Activated CD4-positive, alpha-beta T cell treated with anti-CD3 and anti-CD28 coated beads, Interleukin-10, Interleukin-2, amounts not matched to agents 100 ng/mL and 50 ng/mL, durations not matched to agents 16 hours and 8 hours (primary cell): ENCODE measurements at places on chromosomes 11 and 22.

- no peak for DNase-seq
These were observed 23.8 kb downstream of the ALG12 start for GRCh38 chr22:49894322-49895054.

GRCh38 chr11:102332611-102332994, 14.4 kb upstream of the BIRC2 start:
- DNase-seq = no peak

DNA sequence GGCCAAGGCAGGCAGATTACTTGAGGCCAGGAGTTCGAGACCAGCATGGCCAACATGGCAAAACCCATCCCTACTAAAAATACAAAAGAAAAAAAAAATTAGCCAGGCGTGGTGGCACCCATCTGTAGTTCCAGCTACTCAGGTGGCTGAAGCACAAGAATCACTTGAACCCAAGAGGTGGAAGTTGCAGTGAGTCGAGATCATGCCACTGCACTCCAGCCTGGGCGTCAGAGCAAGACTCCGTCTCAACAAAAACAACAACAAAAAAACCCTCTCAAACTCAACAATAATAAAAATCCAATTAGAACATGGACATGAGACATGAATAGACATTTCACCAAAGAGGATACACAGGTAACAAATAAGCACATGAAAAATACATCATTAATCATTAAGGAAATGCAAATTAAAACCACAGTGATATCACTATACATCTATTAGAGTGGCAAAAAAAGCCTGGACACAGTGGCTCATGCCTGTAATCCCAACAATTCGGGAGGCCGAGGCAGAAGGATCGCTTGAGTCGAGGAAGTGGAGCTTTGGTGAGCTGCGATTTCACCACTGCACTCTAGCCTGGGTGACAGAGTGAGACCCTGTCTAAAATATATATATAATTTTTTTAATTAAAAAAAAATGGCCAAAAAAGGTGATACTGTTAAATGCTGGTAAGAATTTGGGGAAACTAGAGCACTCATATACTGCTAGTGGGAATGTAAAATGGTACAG, 12.7 kb upstream of the SEPTIN5 start:
- no peak for DNase-seq

DNA sequence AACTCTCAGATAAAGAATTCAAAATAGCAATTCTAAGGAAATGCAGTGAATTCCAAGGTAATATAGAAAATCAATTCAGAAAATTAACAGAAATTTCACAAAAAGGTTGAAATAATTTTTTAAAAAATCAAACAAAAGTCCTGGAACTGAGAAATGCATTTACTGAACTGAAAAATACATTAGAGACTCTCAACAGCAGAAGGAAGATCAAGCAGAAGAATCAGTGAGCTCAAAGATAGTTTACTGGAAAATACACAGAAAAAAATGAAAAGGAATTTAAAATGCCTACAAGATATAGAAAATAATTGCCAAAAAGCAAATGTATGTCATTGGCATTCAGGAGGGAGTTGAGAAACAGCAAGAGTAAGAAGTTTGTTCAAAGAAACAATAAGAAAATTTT, 107.3 kb downstream of the BUD13 start:
- DNase-seq = no peak

DNA sequence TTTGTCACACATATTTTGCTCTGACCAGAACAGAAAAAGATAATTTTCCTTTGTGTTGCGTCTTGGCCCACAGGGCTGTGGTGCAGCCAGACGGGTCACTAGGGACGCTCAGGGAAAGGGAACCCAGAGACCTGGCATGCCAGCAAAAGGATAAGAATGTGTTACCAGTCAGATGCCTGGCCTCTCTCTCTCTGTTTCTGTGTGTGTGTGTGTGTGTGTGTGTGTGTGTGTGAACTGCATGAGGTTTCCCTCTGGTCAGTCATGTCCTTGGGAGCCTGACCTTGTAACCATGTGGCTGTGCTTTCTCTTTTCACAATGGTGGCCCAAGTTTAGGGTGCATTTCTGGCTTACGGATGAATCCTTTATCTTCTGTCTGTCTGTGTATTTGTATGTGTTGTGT, 25.4 kb downstream of the CCKBR start:
- no peak for DNase-seq

GRCh38 chr11:34267417-34267816, 90.4 kb downstream of the ABTB2 start:
- no peak for DNase-seq

GRCh38 chr22:23903328-23903971, 9.3 kb downstream of the MIF start:
- no peak for DNase-seq

- DNase-seq = no peak
These were observed 14.1 kb downstream of the TMEM123 start for GRCh38 chr11:102438311-102439062.

GRCh38 chr11:58787903-58788302, 56.2 kb upstream of the GLYAT start:
- DNase-seq = no peak

DNA sequence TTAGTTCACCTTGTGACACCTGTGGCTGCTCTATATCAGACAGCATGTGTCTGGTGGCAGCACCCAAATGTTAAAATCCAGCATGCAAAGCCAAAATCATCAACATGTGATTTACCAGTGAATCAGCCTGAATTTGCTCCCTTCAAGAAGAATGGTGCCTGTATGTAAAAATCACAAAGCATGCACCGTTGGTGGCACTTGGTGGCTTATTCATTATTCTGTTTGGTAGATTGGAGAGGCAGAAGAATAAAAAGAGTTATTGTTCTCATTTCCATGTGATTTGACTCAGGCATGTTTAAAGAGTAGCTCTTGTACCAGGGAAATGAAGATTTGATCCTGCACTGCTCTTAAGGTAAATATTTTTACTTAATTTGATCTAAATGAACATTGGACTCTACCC, 143.9 kb upstream of the MPPED2 start:
- no peak for DNase-seq

DNA sequence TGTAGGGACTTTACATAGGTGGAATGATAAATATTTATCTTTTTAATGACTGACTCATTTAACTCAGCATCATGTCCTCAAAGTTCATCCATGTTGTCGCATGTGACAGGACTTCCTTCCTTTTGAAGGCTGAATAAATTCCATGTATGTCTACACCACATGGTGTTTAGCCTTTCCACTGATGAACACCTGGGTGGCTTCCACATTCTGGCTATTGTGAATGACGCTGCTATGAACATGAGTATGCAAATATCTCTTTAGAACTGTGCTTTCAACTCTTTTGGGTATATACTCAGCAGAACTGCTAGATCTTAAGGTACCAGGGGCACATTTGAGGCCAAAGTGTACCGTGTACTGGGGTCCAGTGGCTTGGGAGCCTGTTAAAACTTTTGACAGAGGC, 24.1 kb downstream of the LARGE1 start:
- DNase-seq = no peak

GRCh38 chr11:100706179-100706578, 19.1 kb downstream of the ARHGAP42 start:
- no peak for DNase-seq

GRCh38 chr11:15651816-15652215, 537.1 kb downstream of the INSC start:
- no peak for DNase-seq

- no peak for DNase-seq
These were observed 374.7 kb upstream of the LARGE1 start for GRCh38 chr22:34294986-34295385.

DNA sequence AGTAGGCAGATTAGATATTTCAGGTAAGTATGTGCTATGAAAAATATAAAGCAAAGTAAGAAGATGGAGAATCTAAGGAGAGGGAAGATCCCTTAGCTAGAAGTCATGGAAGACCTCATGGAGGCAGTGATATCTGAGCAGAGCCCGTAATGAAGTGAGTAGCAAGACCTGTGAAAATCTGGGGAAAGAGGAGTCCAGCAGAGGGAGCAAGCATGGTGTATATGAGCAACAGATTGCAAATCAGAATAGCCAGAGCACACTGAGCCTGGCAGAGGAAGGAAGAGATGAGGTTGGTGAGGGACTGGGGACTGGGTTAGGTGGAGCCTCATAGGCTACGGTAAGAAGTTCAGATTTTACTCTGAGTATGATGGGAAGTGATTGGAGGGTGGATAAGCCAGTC, 9.4 kb downstream of the LHFPL7 start:
- DNase-seq = peak; percentile 38

DNA sequence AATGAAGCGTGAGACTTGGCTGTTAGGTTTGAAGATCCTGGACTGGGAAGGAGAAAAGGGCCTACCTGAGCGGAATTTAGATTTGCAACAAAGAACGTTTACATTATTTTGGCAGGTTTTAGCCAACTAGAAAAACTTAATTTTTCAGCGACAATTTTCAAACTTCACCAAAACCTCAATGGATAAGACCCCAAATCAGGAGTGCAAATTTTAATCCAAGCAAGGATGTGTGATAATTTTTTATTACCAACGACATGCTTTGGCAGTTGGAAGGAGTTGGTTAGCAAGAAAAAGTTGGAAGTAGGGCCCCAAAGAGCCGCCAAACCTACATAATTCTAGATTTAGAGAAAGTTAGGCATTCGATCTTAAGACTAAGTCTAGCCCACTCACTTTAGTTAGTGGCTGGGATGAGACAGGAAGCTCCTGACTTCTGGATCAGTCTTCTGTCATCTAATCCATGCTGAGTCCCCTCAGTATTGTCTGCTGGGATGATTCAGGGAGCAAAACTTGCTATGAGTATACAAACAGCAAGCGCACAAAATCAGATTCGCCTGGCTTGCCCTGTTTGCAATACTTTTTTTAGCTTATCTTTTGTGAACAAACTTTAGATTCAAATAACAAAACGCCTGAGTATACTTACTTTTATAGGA, 787 bp upstream of the RDX start:
- no peak for DNase-seq

GRCh38 chr11:133219543-133219942, 312.8 kb downstream of the OPCML start:
- no peak for DNase-seq

- peak; percentile 89 for DNase-seq
These were observed 64.8 kb downstream of the STIM1 start for GRCh38 chr11:3920148-3920852.

DNA sequence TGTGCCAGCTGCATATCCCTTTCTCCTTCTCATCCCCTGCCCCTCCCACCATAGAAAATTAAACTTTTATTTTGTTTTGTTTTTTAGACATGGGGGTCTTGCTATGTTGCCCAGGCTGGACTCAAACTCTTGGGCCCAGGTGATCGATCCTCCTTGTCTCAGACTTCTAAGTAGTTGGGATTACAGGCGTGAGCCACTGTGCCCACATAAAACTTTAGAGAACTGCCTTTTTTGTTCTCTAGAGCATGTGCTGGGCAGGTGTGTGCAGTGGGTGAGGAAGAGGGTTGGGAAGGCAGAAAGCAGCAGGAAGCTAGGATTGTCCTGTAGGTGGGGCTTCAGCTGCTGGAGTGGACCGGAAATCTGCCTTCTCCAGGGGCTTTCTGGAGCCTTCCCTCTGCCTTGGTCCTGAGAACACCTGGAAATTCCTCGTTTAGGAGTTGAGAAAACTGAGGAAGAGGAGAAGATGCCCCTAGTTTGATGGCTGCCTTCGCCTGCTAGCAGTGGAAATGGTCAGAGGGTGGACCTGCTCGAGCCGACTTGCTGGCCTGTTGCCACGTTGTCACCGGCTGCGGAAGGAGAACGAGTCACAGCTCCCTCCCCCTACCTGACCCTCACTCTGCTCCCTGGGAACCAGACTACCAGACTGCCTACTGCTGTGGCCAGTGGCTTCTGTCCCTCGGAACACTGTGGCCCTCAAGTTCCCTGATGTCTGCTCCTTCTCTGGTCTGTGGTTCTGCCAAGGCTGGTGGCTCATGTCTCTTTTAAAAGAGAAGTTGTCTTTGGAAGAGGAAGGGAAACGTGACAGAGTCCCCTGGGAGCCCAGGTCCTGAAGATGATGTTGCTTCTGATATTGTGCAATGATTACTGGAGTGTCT, 4.0 kb downstream of the ST14 start:
- no peak for DNase-seq

- DNase-seq = no peak
These were observed 1.1 kb upstream of the ARHGEF17 start for GRCh38 chr11:73306977-73307322.

- DNase-seq = no peak
These were observed 179.1 kb downstream of the BLID start for GRCh38 chr11:121936781-121937447.

GRCh38 chr22:50606946-50607658, 6.5 kb downstream of the MAPK8IP2 start:
- DNase-seq = no peak

GRCh38 chr11:72254299-72254993, 10.5 kb upstream of the PHOX2A start:
- DNase-seq = no peak

- no peak for DNase-seq
These were observed 43.2 kb upstream of the FADD start for GRCh38 chr11:70159627-70160570.

DNA sequence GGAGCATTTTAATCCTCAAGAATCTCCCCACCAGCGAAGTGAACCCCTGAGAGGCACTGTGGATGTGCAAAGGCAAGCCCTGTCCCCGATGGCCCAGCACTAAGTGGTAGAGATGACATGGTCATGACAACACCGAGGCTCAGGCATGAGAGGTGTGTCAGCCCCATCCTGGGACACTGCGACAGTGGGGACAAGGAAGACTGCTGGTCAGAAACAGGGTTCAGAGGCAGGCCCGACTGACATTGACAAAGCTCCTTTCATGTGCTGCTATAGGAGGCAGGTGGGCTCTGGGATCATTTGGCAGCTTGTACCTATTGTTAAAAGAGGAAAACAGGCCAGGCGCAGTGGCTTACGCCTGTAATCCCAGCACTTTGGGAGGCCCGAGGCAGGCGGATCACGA, 54.3 kb upstream of the MYEOV start:
- no peak for DNase-seq

DNA sequence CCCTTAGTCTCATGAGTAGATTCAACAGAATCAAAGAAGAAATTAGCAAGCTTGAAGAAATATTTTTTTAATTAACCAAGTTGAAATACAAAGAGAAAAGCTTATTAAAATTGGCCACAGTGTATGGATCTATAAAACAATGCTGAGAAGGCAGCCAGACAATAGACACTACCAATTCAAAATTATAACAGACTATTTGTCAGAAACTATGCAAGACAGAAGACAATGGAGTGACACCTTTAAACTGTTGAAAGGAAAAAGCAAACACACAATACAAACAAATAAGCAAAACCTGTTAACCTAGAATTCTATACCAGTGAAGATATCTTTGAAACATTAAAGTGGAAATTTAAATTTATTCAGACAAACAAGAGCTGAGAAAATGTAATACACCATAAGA, 225.4 kb downstream of the CASP12 start:
- no peak for DNase-seq

DNA sequence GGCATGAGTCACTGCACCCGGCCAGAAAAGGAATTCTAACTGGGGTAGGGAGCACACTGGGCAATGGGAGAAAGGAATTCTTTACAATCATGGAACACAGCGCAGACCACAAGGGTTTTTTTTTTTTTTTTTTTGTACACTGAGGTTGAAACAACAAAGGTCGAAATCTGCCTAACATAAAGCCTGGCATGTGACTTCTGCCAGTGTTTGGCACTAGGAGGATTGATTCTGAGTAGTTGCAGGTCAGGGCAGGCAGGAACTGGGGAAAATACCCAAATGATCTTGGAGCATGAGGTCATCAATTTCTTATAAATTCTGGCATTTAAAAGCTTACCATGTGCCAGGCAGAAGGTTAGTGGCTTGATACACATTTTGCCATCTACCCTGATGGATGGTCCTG, 202.0 kb upstream of the SNX19 start:
- no peak for DNase-seq

GRCh38 chr22:38861927-38862326, 10.1 kb downstream of the CBX6 start:
- DNase-seq = no peak

- DNase-seq = no peak
These were observed 5.7 kb upstream of the SEPTIN3 start for GRCh38 chr22:41963453-41964111.
